ENCODE measurements at places on chromosomes 4 and X. TPM values are rescaled to one million over a fixed set of nuclear protein-coding genes. Genes with fewer than 3 reads are reported as not detected.

ITIH6 gene
- 0.05 TPM for total RNA-seq

TMPRSS11B gene
- total RNA-seq: not detected

DNA sequence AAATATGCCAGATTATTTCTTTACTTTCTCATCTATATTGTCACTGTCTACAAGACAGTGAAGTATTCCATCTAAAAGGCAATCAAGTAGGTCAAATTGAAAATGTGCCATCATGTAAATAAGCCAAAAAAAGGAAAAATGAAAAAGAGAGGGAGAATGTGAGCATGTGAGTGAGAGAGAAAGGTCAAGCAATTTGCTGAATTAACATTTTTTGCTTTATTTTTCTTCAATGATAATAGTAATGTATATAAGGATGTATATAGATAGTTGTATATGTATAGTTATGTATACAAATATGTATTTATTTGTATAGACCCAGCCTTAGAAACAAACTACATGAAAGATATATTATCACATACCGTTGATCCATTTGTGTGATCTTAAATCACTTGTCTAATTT lies 11.5 kb downstream of the CXCL8 start:
- no peaks in the 10 kb centered on the region for H3K36me3 ChIP-seq
- no peak for DNase-seq
- H3K27me3 ChIP-seq: no peaks in the 10 kb centered on the region
- H3K27ac ChIP-seq: no peak overlapping the region

ARHGAP36 gene
- total RNA-seq: 1.8 TPM

DNA sequence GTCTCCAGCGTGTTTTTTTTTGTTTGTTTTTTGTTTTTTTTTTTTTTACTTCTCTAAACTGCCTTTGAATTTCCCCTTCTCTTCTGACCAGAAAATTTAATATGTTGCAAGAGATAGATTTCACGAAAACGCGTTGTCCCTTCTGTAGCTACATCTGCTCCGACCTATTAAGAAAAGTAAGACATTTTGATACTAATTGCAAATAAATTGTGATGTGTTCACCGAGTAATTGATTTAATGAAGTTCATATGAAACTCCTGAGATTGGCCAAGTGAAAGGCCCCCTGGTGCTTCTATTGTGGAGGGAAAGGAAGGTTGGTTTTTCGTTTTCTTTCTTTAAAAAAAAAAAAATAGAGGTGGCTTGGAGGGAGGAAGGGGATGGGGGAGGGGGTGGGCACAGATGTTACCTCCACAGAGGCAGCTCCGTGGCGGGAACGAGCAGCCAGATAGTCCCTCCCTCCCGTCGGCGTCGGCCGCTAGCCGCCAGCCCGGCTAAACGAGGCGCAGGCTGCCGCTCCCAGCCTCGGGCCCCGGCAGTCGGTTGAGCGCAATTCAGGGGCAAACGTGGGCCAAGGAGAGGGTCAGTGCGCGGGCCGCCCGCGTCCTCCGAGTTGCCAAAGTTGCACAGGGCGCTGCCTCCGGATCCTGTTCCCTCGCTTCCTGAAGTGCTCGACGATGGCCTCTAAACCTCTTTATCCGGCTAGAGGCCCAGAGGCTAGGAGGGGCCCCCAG lies 139.1 kb upstream of the ZIC3 start:
- peak overlapping the region; percentile 42 for H3K4me3 ChIP-seq
- H3K27ac ChIP-seq: no peak overlapping the region
- H3K4me1 ChIP-seq: peaks cover 14% of the 10 kb centered on the region
- DNase-seq: no peak

VCX gene
- not detected for total RNA-seq

GRCh38 chr4:65437102-65437501 lies 233.2 kb downstream of the EPHA5 start:
- DNase-seq: no peak
- H3K4me1 ChIP-seq: no peaks in the 10 kb centered on the region
- H3K27me3 ChIP-seq: no peaks in the 10 kb centered on the region
- H3K36me3 ChIP-seq: no peaks in the 10 kb centered on the region

DNA sequence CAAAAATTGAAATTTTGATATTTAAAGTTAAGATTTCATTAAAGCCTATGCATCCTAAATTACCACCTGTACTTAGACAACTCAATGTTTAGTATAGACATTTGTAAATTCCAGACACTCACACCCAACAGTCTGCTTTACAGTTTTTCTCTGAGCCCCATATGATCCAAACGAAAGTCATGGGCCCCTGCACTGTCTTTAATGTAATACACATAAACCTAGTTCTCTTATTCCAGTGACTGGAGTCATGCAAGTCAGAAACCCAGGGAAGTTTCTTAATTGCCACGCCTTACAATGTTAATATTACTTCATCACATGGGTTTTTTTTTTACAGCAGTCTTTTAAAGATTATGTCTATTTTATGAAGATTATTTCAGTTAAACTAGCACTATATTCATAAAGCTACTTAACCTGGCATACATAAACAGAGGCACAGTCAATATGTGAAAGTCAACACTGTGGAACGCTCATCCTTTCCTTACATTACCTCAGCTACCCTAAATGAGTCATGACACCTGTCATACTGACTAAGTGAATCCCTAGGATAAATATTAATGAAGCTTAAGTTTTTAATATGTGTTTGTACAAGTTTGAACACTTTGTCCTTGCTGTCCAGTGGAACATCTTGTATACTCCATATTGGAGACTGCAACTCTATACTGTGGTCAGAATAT lies 67.7 kb upstream of the H2AZ1 start:
- no peak for DNase-seq
- H3K36me3 ChIP-seq: no peaks in the 10 kb centered on the region
- H3K27me3 ChIP-seq: no peaks in the 10 kb centered on the region
- peaks cover 4% of the 10 kb centered on the region for H3K4me1 ChIP-seq
- no peak overlapping the region for H3K27ac ChIP-seq

COX7B2 gene
- total RNA-seq: not detected

DNA sequence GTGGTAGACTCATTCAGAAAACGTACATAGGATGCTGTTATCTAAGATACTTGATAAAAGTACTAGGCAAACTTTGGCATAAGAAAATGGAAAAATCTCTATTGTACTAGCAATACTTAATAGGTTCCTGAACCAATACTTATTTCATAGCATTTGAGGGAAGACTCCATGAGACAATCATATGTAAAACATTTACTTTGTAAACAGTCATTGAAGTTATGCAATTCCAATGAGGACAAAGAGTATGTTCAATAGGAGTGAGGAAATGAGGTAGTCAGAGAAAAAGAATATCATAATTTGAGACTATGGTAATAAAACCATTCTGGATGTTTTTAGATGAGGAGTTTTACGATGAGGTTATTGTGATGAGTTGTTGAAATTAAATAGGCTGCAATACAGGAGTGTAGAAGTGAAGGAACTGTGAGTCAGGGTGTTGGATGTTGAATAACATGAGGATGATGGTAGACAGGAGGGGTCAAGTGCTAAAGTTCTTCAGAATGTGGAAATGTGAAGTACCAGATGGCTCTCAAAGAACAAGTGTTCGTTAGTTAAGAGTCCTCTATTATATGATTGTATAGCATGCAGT lies 397.9 kb downstream of the PPP3CA start:
- no peaks in the 10 kb centered on the region for H3K4me1 ChIP-seq
- no peak for DNase-seq
- H3K4me3 ChIP-seq: no peak overlapping the region
- no peaks in the 10 kb centered on the region for H3K27me3 ChIP-seq
- no peaks in the 10 kb centered on the region for H3K36me3 ChIP-seq
- H3K27ac ChIP-seq: no peak overlapping the region

EMD gene
- total RNA-seq: 54.3 TPM

- no peaks in the 10 kb centered on the region for H3K36me3 ChIP-seq
- no peaks in the 10 kb centered on the region for H3K27me3 ChIP-seq
- DNase-seq: no peak
- peaks cover 10% of the 10 kb centered on the region for H3K4me1 ChIP-seq
- no peak overlapping the region for H3K27ac ChIP-seq
These were observed 722 bp upstream of the EFHC2 start for GRCh38 chrX:44344194-44344593.

TMEM35A gene
- 9.1 TPM for total RNA-seq

DNA sequence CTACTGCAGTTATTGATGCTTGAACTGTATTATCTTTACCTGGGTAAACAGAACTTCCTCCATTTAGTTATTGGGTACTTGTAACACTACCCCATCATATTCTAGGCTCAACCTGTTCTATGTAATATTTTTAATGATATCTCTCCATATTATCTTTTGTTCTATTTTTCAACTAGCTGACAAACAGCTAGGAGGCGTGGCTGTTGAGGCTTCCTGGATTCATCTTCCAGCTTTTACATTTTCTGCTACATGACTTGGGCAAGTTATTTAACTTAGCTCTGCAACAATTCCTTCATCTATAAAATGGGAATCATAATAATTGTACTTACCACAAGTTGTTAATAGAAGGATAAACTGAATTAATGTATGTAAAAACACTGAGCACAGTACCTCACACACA lies 349.3 kb downstream of the PTTG2 start:
- H3K27me3 ChIP-seq: no peaks in the 10 kb centered on the region
- H3K4me3 ChIP-seq: no peak overlapping the region
- peaks cover 2% of the 10 kb centered on the region for H3K36me3 ChIP-seq

HGFAC gene
- total RNA-seq: 1.3 TPM

DNA sequence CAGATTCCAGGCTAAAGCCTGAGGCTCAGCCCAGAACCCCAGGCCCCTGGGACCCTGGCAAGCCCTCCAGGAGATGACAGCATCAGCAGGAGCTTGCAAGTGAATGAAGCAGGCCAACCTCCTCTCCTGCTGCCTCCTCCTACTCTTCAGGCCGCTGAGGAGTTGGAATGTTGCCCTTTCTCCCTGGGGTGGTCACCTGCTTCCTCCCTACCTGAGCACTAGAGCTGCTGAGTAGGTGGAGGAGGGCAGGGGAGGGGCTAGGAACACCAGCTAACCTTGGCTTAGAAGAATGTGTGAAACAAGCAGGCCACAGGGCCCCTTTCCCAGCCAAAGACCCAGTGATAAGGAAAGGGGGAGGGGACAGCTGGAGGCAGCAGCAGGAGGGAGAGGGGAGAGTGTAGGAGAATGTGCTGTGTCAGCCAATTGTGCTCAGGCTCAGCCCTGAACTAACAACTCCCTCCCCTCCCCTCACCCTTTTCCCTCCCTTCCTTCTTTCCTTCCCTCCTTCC lies 58.0 kb downstream of the PJA1 start:
- DNase-seq: no peak
- no peak overlapping the region for H3K4me3 ChIP-seq
- no peaks in the 10 kb centered on the region for H3K27me3 ChIP-seq
- H3K4me1 ChIP-seq: peaks cover 40% of the 10 kb centered on the region
- H3K36me3 ChIP-seq: no peaks in the 10 kb centered on the region
- peak overlapping the region; percentile 86 for H3K27ac ChIP-seq

- no peak overlapping the region for H3K4me3 ChIP-seq
- no peak overlapping the region for H3K27ac ChIP-seq
- no peaks in the 10 kb centered on the region for H3K36me3 ChIP-seq
- no peaks in the 10 kb centered on the region for H3K4me1 ChIP-seq
- H3K27me3 ChIP-seq: no peaks in the 10 kb centered on the region
These were observed 524.7 kb downstream of the IL15 start for GRCh38 chr4:142161086-142161485.

All from neural crest cell (in vitro differentiated cells).